ENCODE measurements at places on chromosomes 6 and 20.
A peak's percentile ranks its signal among the peaks of the same experiment; 100 is the strongest.

DNA sequence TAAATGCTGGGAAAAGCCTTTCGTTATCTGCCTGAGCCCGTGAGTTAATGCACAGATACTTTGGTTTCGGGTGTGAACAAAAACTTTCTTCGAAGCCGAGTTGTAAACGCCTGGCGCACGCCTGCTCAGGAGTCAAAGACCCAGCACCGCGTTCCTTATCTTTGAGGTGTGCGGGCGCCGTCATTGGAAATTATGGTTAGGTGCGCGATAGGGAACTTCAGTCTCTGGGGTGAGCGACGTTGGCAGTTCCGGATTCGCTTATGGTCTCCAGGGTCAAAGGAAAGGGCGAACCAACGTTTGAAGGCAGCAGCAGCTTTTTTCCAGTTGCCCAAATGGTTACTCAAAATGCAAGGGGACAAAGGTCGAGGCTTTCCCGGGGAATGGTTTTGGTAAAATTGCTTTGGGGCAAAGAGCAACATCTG lies 853 bp downstream of the SLC22A3 start:
- no peak for DNase-seq

- DNase-seq: no peak
Measured at GRCh38 chr20:22905658-22906057, 129.5 kb upstream of the SSTR4 start.

- DNase-seq: no peak
Measured at GRCh38 chr6:25327432-25327831, 48.3 kb downstream of the CARMIL1 start.

GRCh38 chr6:55950071-55950814 lies 74.9 kb upstream of the BMP5 start:
- DNase-seq: no peak

GRCh38 chr6:11356404-11357155 lies 124.1 kb upstream of the NEDD9 start:
- DNase-seq: no peak

DNA sequence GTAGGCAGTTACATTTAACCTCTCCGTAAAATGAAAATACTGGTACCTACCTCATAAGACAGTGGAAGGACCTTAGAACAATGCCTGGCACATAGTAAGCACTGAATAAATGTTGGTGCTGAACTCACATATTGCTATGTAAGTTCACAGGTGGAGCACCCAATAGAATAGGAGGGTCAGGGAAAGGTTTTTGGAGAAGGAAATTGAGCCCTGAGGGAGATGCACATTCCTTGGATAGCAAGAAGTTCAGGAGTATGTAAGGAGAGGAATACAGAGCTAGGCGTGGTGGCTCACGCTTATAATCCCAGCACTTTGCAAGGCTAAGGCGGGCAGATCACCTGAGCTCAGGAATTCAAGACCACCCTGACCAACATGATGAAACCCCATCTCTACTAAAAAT lies 7.0 kb downstream of the UBE2C start:
- DNase-seq: no peak

- peak; percentile 25 for DNase-seq
Measured at GRCh38 chr20:35629427-35630145, 14.0 kb downstream of the SPAG4 start.

GRCh38 chr20:64222291-64222735 lies 33.2 kb upstream of the PCMTD2 start:
- DNase-seq: no peak

DNA sequence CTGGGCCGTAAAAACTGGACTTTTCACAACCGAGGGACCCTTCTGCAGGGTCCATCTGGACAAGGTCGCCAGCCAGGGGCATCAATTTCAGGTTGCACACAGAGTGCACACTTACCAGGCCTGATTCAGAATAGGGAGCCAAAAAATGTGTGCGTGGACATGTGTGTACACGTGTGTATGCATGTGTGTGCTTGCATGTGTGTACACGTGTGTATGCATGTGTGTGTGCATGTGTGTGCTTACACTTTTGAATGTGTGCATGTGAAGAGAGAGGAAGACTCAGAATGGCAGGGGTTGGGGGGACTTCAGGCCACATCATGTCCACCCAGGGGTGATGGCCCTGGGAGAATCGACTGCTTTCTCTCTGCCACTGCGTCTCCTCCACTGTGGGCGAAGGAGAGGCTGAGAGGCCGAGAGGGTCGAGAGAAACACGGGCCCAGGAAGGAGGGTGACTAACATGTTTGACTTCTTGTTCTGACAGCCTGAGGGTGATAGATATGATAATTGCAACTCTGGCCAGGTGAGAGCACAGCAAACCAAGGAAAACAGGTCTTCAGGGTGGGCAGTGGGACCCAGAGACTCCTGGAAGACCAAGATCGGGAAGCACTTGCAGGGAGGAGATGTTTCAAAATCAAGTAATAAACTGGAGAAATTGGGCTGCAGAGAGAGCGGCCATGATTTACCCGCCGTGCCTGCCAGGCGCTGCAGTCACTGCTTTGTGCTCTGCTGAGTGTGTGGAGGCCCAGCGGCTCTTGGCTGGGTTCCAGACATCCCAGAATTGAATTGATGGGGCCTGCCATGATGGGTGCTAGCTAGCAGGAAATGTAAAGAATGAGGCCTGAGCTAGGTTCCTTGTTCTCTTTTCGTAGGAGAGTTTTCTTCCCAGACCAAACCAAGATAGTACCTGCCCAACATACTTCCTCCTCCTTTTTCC lies 310.8 kb downstream of the QKI start:
- DNase-seq: no peak

- peak; percentile 40 for DNase-seq
Measured at GRCh38 chr20:23255716-23256385, 94.7 kb upstream of the NXT1 start.

DNA sequence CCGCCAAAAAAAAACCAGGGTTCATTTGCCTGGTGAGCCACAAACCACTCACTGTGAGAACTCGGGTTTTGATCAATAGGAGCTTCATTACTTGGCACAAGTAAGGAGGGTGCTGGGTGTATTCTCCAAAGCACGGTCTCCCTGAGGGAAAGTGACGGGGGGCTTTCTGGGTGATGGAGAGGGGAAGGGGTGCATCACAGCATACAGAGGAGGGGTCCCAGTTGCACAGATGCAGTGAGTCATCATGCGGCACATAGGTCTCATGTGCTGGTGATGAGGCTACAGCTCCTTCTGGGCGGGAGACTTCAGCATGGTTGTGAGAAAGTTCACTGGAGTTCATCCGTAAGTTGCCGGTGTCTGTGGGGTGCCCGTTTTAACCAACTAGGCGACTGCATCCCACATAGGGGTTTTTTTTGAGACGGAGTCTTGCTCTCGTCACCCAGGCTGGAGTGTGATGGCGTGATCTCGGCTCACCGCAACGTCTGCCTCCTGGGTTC lies 36.2 kb downstream of the SUN5 start:
- DNase-seq: no peak

- DNase-seq: no peak
Measured at GRCh38 chr20:62409931-62410745, 3.1 kb upstream of the CABLES2 start.

GRCh38 chr6:161226009-161226964 lies 47.6 kb downstream of the AGPAT4 start:
- no peak for DNase-seq

DNA sequence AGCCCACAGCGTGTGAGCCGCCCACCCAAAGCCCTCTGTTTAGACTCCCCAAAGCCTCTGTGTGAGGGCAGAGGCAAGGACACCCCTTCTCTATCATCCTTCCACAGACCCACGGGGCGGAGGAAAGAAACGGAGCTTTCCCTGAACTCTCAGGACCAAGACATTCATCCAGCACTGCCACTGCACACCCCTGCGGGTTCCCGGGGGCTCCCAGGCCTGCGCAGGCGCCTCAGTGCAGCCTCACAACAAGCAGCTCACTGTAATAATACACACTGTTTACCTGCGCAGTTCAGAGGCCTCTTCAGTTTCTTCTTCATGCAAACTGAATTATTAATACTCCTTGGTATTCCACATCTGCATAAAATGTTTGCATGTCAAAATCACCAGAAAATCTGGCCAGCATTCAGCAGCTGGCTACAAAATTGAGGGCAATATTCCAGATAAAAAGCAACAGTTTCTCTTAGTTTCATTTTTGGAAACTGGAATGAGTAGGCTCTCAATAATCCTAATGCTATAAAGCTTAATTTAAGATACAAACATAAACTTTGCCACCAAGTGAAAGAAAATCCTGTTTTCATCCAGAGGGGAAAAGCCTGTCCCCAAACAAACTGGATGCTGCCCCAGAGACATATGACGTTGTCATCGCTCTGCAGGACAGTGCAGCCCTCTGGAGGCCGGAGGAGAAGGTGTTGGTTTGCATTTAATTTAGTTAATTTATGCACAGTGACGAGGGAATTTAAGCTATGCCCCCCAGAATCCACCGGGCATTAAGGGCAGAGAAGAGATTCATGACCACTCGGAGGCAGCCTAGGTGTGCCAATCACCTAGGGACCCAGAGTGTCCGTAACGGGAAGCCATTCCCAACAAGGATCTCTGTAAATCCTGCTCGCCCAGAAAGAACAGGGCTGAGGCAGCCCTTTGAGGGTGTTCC lies 45.3 kb downstream of the NINL start:
- peak; percentile 34 for DNase-seq

GRCh38 chr6:111980971-111981840 lies 72.7 kb upstream of the CCN6 start:
- DNase-seq: no peak

GRCh38 chr6:138654715-138655634 lies 118.6 kb upstream of the CCDC28A start:
- peak; percentile 20 for DNase-seq

DNA sequence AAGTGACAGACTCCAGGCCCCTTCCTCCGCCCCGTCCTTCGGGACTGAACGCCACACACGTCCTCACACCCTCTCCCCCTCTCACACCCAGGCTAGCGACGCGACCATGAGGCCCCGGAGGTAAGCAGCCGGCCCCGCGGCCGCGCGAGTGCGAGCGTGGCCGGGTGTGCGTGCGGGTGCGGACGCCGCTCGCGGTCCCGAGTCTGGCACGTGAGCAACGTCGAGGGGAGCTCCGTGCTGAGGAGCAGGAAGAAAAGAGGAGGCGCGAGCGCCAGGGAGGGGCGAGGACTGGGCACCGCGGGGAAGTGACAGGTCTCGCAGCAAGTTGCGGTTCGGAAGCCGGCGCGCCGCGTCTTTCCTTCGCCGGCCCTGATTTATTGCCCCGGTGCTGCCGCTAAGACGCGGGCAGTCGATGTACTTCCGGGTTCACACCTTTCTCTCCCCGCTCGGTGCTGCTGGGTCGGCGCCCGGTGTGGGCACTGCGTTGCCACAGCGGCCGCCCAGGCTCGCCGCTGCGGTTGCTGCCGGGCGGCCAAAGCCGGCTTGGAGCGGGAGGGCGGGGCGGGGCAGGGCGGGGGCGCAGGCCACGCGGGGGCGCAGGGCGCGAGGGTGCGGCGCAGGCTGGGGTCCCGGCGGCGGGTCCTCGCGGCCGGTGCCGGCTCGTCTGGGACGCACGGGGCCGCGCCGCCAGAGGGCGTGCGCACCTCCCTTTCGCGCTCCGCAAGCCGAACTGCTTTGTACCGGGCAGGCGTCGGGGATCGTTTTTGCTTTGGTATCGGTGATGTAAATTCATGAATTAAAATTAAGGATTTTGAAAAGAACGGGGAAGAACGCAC lies 15.8 kb upstream of the LIN28B start:
- DNase-seq: peak; percentile 59

- no peak for DNase-seq
Measured at GRCh38 chr6:14312587-14312986, 195.0 kb downstream of the CD83 start.

GRCh38 chr20:41152108-41152757 lies 14.9 kb downstream of the PLCG1 start:
- DNase-seq: no peak

DNA sequence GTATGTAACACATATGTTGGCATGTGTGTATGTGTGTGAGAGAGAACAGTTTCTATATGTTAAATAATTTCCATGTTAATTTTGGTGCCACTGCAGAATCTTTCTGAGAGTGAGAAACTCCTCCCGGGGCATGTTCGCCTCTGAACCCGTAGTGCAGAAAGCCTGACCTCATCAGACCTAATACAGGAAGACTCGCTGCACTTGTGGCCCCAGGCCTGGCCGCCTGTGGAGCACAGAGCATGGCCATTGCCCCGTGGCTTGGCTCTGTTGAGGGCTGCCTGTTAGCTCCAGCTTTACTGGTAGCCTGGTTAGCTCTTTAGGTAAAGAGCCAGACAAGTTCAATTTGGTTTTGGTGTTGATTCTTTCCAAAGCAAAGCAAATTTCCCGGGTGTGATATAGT lies 25.5 kb downstream of the FARS2 start:
- no peak for DNase-seq

GRCh38 chr6:90217506-90218127 lies 79.0 kb downstream of the BACH2 start:
- peak; percentile 70 for DNase-seq

GRCh38 chr20:50426866-50427718 lies 83.1 kb upstream of the PTPN1 start:
- DNase-seq: peak; percentile 72

GRCh38 chr6:159715605-159716004 lies 11.7 kb upstream of the WTAP start:
- no peak for DNase-seq

DNA sequence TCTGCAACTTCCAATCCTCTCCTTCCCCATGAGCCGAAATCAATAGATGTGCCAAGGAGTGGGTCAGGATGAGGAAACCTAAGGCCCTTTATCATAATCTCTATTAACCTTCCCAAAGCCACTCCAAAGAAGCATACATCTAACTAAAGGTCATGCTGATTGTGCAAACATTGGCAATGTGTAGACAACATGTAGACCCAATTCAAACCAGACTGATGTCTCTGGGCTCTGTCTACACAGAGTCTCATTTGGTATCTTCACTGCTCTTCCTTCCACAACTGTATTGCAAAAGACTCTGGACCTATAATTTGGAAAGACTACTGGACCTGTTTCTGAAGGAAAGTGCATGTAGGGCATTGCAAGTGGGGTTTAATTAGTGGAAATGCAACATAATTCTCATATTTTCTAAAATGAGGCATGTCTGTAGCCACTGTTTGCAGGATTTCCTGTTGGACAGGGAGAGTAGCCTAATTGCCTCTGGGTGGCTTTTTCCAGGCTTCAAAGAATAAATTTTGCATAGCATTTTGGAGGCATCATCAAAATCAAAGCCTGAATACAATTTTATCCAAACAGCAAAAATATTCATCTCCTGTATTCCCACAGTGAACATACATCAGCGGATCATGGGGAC lies 35.0 kb upstream of the MLIP start:
- DNase-seq: no peak

DNA sequence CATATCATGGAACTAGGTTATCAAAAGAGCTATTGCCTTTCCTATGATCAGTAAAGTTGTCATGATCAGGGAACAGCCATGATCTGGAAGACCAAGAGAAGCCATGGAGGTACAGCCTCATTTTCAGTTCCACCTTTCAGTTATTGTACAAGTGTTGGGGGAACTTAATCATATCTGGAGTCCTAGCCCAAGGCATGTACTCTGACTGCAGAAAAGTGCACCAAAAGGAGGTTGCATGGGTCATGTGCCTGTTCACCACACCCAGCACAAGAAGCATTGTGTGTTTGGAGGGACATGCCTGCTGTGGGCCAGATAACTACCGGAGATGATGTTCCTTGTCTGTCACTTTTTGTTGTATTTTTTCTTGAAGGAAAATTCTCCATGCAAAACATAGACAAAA lies 185.8 kb upstream of the MAN1A1 start:
- DNase-seq: no peak

All from fibroblast of villous mesenchyme (primary cell).